RPMI7951 (cell line): ENCODE measurements at places on chromosomes 13 and 19. TPM values are rescaled to one million over a fixed set of nuclear protein-coding genes. Genes with fewer than 3 reads are reported as not detected.

DNA sequence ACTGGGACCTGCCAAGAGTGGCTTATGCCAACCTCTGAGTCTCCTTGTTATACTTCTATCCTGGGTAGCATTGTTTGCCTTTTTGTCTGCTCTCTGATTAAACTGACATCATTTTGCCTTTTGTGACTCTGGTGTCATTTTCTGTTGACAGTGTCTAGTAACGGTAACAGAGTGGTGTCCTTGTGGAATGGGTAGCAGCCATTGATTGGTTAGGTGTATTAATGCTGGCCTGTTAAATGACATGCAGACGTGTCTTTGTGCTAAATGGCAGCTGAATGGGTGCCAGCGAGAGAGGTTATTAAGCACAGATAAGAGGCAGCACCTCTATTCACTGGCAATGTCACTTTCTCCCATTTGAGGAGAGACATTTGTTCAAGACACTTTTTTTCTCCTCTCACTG lies 1289.4 kb downstream of the PCDH9 start:
- DNase-seq: no peak

GRCh38 chr13:50125554-50126262 lies 110.5 kb downstream of the KCNRG start:
- DNase-seq: peak; percentile 86

GRCh38 chr13:49838989-49839388 lies 46.5 kb upstream of the KPNA3 start:
- DNase-seq: peak; percentile 16

DNA sequence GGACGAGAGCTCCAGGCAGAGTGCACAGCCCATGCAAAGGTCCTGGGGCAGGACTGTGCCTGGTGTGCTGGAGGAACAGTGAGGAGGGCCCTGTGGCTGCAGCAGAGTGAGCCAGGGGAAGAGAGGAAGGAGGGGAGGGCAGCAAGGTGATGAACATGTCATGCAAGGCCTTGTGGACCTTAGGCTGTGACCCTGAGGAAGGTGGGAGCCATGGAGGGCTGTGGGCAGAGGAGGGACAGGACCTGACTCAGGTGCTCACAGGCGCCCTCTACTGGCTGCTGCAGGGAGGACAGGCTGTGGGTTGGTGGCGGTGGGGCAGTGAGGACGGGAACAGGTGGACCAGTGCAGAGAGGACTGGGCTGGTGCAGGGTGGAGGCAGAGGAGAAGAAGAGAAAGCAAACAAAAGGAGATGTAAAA lies 170.3 kb downstream of the PTPRS start:
- DNase-seq: no peak

The TNNI3 gene
- 0.48 and 0.78 TPM in 2 replicates for total RNA-seq

GRCh38 chr19:46995492-46995891 lies 24.1 kb upstream of the NPAS1 start:
- DNase-seq: no peak

The ZNF577 gene
- 3.3 and 3.7 TPM in 2 replicates for total RNA-seq

DNA sequence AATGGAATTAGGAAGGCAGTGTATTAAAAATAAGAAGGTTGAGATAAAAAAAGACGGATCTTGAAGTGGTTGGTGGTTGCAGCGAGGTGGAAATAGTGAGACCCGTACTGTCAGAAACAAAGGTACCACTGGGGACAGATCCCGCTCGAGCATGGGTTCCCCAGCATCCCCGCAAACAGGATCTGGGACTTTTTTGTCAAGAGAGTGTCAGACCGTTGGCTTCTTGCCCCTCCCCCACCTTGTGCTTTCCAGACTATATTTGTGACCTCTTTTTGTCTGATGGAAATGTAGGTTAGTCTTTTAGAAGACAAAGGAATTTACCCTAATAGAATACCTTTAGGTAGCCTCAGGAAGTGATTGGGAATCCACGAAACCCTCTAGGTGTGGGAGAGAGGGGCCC lies 4.2 kb downstream of the GATAD2A start:
- no peak for DNase-seq

The FUT6 gene
- not detected in 2 replicates for total RNA-seq

The CD79A gene
- total RNA-seq: not detected in 2 replicates

The ZNF486 gene
- total RNA-seq: 7.8 and 9.6 TPM in 2 replicates

The SIPA1L3 gene
- total RNA-seq: 10.5 and 14.9 TPM in 2 replicates

- DNase-seq: no peak
Observed at GRCh38 chr13:26749905-26750304, 10.7 kb downstream of the GPR12 start.

- no peak for DNase-seq
Observed at GRCh38 chr19:18789883-18790565, 1.1 kb downstream of the COMP start.

- DNase-seq: peak; percentile 62
Observed at GRCh38 chr19:37594982-37595382, 306 bp downstream of the ZNF540 start.

DNA sequence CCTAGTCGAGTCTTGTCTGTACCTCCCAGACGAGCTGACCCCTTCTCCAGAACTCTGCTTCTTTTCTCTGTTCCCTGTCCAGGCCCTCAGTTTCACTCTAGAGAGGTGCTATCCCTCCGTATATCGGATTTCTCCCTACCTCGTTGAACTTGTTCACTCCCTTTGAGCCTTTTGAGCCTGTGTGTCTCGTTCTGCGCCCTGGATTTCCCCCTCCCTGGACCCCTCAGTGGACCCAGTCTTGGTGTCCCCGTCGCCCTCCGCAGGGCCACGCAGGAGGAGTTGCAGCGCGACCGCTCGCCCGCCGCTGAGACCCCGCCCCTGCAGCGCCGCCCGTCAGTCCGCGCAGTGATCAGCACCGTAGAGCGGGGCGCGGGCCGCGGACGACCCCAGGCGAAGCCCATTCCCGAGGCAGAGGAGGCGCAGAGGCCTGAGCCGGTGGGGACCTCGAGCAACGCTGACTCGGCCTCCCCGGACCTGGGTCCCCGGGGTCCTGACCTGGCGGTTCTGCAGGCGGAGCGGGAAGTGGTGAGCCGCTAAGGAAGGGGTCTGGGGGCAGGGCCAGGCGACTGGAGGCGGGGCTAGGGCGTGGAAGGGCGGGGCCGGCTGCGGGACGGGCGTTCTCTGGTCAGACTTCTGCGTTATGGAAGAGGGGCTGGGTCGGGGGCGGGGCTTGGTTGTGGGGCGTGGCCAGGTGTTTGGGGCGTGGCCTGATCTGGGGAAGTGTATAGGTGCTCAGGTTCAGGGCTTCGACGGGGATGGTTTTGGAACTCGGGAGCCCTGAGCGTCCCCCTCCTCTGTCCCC lies 5.5 kb downstream of the EPS8L1 start:
- peak; percentile 79 for DNase-seq

DNA sequence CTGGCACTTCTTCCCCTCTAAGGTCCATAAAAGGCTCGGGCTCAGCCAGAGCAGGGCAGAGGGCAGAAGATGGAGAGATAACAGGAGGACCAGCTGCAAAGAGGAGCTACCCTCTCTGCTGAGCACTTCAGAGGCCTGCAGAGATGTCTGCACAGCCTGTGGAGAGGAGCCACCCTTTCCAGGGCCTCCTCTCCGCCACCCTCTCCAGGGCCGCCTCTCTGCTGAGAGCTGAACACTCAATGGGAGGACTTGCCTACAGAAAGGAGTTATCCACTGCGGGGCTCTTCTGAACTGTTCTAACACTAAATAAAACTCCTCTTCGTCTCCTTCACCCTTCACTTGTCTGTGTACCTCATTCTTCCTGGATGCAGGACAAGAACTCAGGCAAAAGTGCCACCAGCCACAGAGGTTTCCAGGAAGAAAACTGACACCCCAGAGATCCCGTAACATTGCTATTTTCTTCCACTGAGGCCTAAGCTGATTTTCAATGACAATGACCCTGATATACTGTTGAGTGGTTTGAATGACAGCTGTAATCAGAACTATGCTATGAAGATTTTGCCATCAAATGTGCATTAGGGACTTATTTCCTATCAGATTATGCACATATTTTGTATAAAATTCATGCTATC lies 16.2 kb upstream of the TSC22D1 start:
- no peak for DNase-seq

- DNase-seq: no peak
Observed at GRCh38 chr19:15837221-15837731, 21.8 kb upstream of the OR10H1 start.

The WDR87 gene
- not detected in 2 replicates for total RNA-seq

DNA sequence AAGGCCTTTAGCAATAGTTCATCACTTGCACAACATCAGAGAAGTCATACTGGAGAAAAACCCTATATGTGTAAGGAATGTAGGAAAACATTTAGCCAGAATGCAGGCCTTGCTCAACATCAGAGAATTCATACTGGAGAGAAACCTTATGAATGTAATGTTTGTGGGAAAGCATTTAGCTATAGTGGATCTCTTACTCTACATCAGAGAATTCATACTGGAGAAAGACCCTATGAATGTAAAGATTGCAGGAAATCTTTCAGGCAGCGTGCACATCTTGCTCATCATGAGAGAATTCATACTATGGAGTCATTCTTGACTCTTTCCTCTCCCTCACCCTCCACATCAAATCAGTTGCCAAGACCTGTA lies 19.8 kb downstream of the ZNF583 start:
- no peak for DNase-seq

The MYH14 gene
- under 0.01 and 0.39 TPM in 2 replicates for total RNA-seq

The FFAR2 gene
- total RNA-seq: not detected in 2 replicates

The ZNF563 gene
- total RNA-seq: 3.0 and 6.5 TPM in 2 replicates

- no peak for DNase-seq
Observed at GRCh38 chr13:39401046-39401705, 201.8 kb downstream of the LHFPL6 start.

The CEACAM20 gene
- total RNA-seq: not detected in 2 replicates

DNA sequence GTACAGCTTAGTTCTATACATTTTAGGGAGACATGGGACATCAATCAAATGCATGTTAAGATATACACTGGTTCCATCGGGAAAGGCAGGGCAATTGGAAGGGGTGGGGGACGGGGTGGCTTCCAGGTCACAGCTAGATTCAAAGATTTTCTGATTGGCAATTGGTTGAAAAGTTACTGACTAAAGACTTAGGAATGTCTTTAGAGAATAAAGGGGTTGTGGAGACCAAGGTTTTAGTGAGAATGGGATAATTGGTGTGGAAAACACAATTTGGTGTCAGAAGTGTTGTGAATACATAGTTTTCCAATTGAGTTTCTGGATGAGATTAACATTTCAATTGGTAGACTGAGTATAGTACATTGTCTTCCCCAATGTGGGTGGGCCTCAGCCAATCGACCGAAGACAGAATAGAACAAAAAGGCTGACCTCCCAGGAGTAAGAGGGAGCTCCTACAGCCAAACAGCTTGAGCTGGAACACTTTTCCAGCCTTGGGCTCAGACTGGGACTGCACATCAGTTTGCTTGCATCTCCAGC lies 988 bp upstream of the CCDC169 start:
- DNase-seq: peak; percentile 16

GRCh38 chr19:4518345-4519171 lies at the start of gene PLIN4:
PLIN4 (minus strand) TSS chr19:4518486; CDS start chr19:4518272, 214 bp downstream.
- no peak for DNase-seq

- DNase-seq: peak; percentile 29
Observed at GRCh38 chr13:37615276-37615675, 16.7 kb upstream of the POSTN start.

DNA sequence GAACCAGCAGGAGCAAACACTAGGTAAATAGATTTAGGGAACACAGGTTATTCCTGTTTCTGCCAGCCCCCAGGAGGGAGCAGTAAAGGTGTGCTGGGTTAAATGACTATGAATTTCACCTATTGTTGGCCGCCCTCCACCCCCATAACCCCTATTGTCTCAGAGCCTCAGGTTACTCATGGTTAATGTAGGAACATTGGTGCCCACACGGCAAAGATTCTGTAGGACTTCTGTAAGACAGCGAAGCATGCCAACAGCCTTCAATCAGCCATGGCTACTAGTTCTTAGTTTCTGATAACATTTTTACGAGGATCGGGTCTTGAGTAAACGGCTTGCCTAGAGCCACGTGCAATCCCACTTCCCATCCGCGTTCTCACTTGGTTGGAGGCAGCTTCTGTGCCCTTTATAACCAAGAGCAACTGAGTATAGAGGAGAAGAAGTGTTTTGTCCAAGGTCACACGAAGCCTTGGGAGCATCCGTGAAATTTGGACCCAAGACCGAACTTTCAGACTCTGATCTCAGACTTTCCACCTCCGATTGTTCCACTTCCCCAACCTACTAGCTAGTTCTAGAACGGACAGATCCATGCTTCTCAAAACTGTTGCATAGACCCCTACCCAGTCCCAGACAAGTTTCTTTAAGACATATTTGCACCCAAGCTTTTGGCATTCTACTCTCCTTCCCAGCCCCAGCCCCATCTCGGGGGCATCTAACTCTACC lies 5.1 kb upstream of the CACNG8 start:
- DNase-seq: no peak

DNA sequence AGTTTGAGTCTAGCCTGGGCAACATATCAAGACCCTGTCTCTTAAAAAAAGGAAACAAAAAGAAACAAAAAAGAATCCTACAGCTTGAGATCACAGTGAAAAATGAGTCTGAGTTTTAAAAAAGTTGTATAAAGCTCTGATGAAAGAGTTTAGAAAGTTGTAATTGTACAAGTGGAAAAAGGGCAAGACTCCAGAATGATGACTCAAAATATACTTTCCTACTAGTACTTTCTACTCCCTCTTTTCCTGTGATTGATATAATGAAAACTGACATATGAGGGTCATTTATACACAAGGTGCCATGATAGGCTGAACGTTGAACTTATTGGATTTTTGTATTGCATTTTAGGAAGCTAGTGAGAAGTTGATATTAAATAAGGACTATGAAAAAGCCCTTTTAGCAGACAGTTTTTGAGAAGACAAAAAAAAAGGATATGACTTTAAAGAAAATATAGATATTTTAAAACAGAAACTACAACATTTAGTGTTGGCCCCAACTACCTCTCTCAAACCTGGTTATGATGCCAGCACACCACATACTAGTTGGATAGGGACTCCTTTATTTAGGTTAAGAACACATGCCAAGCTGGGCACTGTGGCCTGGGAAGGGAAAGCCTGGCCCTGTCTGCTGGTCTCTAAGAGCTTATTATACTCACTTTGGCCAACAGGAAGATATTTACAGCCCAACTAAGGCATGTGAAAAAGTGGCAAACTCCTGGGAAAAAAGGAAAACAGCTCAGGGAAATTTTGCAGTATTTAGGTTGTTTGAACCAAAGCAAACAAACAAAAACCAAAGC lies 116.6 kb downstream of the KL start:
- DNase-seq: no peak

DNA sequence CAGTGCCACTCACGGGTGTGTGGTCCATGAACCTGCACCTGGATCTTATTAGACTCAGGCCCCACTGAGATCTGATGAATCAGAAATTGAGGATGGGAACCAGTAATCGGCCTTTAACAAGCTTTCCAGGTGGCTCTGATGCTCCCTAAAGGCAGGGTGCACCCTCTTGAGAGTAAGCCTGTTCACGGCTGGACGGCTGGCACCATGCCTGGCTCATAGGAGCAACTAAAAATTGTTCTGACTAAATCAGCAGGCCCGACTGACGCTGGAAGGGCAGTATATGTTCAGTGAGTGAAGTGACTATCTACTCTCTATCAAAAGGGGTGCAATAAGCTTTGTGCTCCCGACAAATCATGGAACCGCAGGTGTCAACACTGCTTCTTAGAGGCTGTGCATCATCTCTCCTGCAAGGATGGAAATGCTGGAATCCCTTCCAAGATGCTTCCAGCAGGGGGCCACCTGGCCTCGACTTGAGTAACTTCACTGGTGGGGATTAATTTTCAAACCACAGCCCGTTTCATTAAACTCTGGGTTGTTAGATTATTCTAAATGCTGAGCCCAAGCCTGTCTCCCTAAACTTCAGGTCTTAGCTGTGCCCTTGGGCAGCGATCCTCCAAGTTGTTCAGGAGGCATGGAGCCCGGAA lies 28.4 kb downstream of the TMTC4 start:
- DNase-seq: peak; percentile 37

- no peak for DNase-seq
Observed at GRCh38 chr19:1254530-1255185, 6.3 kb downstream of the MIDN start.

The RNASEH2B gene
- 65.7 and 70.3 TPM in 2 replicates for total RNA-seq
